ENCODE measurements at places on chromosomes 3 and 15.
A peak's percentile ranks its signal among the peaks of the same experiment; 100 is the strongest.

DNA sequence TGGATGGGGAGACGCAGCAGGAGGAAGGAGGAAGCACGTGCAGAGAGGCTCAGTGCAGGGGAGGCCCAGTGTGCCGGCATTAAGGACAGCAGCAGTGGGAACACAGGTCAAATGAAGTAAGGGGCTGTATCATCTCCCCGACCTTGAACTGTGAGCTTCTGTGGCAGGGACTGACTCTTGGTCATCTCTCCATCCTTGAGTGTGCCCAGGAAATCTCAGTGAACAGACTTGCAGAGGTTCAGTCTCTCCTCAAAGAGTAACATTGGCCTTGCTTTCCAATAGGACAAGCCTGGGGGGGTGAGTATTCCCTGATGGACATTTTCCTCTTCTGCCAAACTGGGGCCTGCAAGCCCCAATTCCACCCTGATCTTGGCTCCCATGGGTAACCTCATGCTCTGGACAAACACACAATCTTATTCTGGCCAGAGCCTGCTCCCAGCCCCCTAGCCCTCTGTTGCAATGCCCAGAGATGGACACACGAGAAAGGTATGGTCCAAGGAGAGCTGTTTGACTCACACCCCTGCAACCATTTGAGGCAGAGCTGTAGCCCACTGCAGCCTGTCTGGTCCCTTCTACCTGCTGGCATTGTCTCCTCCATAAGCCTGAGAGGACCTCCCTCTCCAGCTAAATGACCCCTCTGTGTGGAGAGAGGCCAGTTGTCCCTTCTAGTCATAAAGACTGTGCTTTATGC is 50.9 kb downstream of the TLE3 start:
- no peak for DNase-seq

- DNase-seq, result no peak
Observed at GRCh38 chr3:97485206-97485605, 279.4 kb upstream of the ARL6 start.

- DNase-seq, result no peak
Observed at GRCh38 chr15:81308260-81308659, 15.7 kb downstream of the STARD5 start.

GRCh38 chr3:16132190-16132589 is 42.3 kb upstream of the GALNT15 start:
- DNase-seq, result no peak

- no peak for DNase-seq
Observed at GRCh38 chr3:23566499-23566898, 239.3 kb upstream of the UBE2E1 start.

- DNase-seq, result no peak
Observed at GRCh38 chr3:2523281-2523836, 424.7 kb downstream of the CNTN4 start.

GRCh38 chr3:73576999-73577461 is 47.7 kb downstream of the PDZRN3 start:
- DNase-seq, result no peak

- peak; percentile 50 for DNase-seq
Observed at GRCh38 chr3:196569003-196569516, 600 bp downstream of the FBXO45 start.

GRCh38 chr15:37619358-37620042 is 314.9 kb upstream of the TMCO5A start:
- DNase-seq, result no peak

DNA sequence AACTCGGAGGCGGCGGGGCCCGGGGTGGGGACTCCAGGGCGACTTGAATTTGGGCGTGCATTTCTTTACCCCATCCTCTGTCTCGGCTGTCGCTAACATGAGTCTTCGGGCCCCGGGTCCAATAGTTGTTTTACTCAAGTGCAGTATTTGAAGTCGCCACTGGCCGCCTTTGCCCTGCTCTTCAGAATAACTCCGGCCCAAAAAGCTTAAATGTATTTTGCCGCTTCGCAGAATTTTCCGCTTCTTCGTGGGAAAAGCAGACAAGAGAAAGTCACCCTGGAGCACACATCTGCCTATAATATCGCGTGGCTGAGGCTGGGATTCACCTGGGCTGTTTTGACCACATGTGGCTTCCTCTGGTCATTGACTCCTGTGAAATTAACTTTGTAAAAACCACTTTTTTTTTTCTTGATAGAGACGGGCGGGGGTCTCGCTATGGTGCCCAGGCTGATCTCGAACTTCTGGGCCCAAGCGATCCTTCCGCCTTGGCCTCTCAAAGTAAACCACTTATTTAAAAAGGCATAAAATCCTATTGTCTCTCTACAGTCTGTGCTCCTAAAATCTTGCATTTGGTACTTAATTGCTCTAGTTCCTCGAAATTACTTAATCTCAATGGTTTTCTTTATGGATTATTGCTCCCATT is 676 bp downstream of the CNOT10 start:
- no peak for DNase-seq

- no peak for DNase-seq
Observed at GRCh38 chr3:132406587-132406986, 10.7 kb upstream of the DNAJC13 start.

- no peak for DNase-seq
Observed at GRCh38 chr15:62904041-62904910, 138.3 kb upstream of the TPM1 start.

DNA sequence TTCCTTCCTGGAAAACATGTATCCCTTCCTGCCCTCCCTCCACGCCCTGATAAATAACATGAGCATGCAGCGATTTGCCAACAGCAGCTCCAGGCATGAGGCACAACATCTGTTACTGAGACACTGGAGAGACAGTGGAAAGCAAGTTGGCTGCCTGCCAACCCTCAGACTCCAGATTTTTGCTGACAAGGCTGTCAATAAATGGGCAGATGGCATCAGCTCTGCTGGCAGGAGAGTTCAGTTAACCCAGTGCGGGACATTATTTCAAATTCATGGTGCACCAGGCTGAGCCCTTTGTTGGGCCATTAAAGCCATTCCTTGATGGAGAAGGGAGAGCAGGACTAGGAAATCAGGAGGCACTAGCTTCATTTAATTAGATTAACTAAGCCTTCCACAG is 293.3 kb downstream of the MEX3B start:
- DNase-seq, result no peak

- no peak for DNase-seq
Observed at GRCh38 chr3:139836698-139837464, 98.1 kb upstream of the CLSTN2 start.

GRCh38 chr3:16513141-16514020 is at the start of gene RFTN1:
TSS of gene RFTN1 (minus strand) at chr3:16513699. CDS start at chr3:16493869, 19,830 bp downstream.
- peak; percentile 57 for DNase-seq

GRCh38 chr15:54033356-54033860 is 55.2 kb downstream of the UNC13C start:
- no peak for DNase-seq

GRCh38 chr3:12149029-12149428 is 9.7 kb downstream of the TIMP4 start:
- DNase-seq, result no peak

DNA sequence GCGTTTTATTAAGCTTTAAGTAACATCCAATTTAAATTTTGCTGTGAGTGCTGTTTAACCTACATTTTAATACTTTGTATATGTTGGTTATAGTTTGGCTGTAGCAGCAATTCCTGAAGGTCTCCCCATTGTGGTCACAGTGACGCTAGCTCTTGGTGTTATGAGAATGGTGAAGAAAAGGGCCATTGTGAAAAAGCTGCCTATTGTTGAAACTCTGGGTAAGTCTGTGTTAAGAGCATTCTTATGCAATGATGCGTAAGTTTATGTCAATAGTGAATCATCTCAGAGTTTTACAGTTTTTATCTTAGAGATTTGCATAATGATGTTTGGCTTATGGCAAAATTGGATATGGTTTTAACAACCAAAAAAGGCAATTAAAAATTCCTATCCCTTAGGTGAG is 62.7 kb downstream of the ASTE1 start:
- DNase-seq, result no peak

GRCh38 chr15:69808756-69809155 is 289.0 kb downstream of the TLE3 start:
- no peak for DNase-seq

GRCh38 chr15:74540161-74540760 is 759 bp upstream of the ARID3B start:
- no peak for DNase-seq

DNA sequence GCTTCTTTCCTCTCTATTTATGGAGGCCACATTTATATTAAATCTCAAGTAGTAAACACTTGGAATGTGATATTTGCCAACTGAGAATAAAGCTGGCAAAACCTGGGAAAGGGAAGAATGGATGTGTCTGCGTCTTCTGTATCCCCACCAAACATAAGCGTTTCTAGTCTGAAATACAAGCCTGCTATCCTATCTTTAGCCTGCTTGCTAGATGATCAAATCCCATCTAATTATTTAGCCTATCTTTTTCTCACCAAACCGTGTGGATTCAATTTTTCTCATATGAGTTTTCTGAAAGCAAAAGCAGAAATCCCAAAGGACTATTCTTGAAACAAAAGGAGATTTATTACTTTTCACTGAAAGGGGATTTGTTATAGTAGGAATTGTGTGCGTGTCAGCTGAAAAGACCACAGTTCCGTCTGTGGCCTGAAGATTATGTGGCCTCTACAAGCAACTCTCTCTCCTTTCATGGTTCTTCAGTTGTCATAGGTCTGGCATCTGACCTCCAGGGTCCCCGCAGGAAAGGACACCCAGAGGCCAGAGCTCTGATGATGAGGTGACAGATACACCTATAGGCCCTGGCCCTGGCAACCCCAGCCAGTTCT is 266.0 kb upstream of the MCTP2 start:
- DNase-seq, result no peak

DNA sequence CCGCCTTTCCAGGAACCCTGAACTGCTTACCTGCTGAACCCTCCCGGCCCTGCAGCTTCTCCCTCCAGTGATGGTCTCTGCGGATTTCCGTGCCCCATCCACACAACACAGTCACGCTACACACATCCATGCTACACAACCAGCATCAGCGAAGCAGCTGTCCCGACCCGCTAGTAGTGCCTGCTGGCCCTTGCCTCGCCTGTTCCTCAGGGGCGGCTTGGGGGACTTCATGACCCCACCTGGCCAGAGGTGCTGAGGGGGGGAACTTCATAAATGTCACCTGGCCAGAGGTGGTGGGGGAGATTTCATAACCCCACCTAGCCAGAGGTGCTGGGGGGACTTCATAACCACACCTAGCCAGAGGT is 530 bp upstream of the TUBGCP5 start:
- DNase-seq, result no peak

DNA sequence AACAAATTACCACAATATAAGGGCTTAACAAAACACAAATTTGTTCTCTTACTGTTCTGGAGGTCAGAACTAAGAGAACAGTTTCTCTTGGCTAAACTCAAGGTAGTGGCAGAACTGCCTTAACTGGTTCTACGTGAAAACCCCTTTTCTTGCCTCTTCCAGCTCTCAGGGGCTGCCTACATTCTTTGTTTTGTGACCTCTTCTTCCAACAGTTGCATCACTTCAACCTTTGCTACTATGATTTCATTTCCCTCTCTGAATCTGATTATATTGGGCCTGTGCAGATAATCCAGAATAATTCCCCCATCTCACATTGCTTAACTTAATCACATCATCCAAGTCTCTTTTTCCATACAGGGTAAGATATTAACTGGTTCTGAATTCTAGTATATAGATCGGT is 624.6 kb downstream of the ZPLD1 start:
- no peak for DNase-seq

DNA sequence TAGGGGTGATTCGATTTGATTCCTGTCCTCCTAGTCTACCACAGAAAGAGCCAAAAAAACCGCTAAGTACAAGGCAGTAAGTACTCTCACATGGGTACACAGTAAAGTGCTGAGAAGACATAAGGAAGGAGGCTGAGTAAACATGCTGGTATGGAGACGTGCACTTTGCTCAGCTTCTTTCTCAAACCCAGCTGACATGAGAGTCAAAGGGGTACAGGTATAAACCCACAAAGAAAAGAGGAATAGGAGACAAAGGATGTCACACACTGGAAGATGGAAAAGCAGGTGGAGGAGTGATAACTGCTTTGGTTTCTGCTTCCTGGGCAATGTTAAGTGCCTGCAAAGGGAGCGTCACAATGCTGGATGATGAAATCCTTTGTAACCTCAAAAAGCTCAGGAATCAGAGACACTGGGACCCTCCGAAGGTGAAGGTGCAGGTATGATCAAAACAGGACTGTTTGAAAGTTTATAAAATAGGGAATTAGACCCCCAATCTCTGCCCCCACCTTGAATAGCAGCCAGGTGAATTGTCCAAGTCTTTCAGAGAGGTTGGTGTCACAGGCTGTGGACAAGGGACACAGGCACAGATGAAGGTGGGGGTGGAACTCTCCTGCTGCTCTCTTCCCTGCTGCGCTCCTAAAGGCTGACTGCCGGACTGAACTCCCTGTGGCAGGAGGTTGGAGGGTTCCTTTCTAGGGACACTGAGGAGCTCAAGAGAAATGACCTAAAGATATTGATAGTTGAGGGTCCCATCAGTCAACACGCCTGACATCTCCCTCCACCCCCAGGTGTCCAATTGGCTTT is 101.8 kb downstream of the RAB11A start:
- DNase-seq, result no peak

DNA sequence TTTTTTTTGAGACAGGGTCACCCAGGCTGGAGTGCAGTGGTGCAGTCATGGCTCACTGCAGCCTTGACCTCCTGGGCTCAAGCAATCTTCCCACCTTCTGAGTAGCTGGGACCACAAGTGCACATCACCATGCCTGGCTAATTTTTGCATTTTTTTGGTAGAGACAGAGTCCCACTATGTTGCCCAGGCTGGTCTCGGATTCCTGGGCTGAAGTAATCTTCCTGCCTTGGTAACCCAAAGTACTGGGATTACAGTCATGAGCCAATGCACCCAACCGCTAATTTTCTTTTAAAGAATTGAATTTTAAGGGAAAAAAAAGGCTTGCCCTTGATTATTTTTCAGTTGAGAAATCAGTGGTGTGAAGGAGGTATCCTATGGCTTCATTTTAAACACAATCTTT is 334.0 kb downstream of the SOX2 start:
- no peak for DNase-seq

- DNase-seq, result no peak
Observed at GRCh38 chr3:143416229-143416628, 296.7 kb downstream of the CHST2 start.

DNA sequence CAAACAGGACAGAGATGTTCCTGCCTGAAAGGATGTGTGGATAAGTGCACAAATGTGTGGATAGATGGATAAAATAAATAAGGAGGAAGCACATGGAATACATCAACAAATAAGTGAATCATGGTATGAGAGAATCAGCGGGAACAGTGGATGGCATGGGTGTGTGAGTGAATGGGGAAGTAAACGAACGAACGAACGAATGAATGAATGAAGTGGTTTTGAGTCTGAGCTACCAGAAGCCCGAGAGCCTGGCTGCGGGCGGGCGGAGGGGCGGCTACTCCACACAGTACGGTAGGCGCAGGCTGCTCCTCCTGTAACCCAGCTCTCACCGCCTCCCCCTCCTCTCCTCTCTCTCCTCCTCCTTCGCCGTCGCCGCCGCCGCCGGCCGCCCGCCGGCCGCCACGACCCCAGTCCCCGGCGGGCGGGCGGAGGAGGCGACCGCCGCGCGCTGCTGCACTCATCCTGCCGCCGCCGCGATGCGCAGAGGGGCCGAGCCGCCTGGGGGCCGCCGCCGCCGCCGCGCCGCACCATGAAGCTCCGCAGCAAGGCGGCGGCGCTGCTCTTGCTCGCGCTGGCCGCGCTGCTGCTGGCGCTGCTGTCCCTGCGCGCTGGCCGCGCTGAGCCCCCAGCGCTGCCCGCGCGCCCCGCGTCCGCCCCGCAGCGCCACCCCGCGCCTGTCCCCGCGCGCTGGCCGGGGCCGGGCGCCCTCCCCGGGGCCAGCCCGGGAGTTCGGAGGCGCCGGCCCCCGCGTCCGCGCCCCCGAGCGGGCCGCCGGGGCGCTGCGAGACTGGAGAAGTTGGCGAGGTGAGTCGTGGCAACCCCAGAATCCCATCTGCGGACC is at the start of gene GXYLT2:
TSS of gene GXYLT2 (plus strand) at position 342 of the 841 bp plus-strand sequence. CDS start at position 530, 188 bp downstream.
- no peak for DNase-seq
